ENCODE measurements at places on chromosomes 13 and 19.

- no peak for DNase-seq
Observed at GRCh38 chr19:49362048-49362928, at the start of gene TEAD2. TSS of gene TEAD2 (minus strand) at chr19:49362416. CDS start at chr19:49360075, 2,341 bp downstream.

GRCh38 chr19:51430221-51430620, 12.8 kb upstream of the SIGLEC10 start:
- no peak for DNase-seq

- no peak for DNase-seq
Observed at GRCh38 chr19:36838784-36839324, 667 bp upstream of the ZNF790 start.

- DNase-seq, result no peak
Observed at GRCh38 chr13:21932578-21932977, 261.7 kb downstream of the FGF9 start.

DNA sequence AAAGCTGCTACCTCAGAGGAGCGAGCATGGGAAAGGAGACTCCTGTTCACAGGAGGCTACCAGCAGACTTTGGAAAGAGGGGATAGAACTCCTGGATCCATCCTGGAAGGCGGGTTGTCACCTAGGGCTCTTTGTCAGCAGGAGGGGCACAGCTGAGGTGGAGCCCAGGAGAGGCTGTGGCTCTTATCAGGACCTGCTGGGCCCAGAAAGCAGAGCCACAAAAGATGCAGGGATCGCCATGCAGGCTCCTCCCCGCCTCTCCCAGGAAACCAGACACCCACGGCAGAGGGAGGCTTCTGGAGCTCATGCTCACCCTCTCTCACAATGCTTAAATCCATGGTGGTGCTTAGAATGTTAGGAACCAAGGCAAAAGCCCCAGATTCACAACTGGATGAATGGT, 994.2 kb downstream of the UQCRFS1 start:
- DNase-seq, result no peak

DNA sequence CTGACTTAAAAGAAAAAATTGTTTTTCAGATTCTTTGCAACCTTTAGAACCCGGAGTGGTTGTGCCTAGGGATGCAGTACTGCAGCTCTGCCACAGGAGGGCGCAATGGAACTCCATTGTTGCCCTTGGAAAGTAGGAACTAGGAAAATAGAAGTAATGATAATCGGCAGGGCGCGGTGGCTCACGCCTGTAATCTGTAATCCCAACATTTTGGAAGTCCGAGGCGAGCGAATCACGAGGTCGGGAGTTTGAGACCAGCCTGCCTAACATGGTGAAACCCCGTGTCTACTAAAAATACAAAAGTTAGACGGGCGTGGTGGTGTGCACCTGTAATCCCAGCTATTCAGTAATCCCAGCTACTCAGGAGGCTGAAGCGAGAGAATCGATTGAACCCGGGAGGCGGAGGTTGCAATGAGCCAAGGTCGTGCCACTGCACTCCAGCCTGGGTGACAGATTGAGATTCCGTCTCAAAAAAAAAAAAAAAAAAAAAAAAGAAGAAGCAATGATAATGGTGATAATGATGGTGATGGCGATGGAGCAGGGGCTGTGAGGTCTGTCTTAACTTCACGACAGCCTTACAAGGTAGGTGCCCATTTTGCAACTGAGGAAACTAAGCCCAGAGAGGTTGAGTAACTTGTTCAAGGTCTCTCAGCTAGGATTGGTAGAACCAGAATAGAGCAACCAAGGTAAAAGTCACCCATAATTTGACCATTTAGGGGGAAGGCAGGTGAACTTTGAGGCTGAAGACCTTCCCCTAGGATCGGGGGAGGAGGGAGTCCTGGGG, 5.5 kb upstream of the ADAMTS10 start:
- peak; percentile 63 for DNase-seq

GRCh38 chr13:107421951-107422350, 793.4 kb downstream of the LIG4 start:
- DNase-seq, result no peak

GRCh38 chr19:40685563-40685962, 4.9 kb downstream of the NUMBL start:
- DNase-seq, result no peak

Measured in T-helper 17 cell (primary cell).